ENCODE measurements at places on chromosomes 13 and 19. TPM values are rescaled to one million over a fixed set of nuclear protein-coding genes. Genes with fewer than 3 reads are reported as not detected.

Gene RFPL4A
- total RNA-seq, result not detected

Gene ZNF83
- 78.2 TPM for total RNA-seq

Gene LSM7
- total RNA-seq, result 57.0 TPM

Gene PSG1
- not detected for total RNA-seq

Gene ZNF555
- 8.4 TPM for total RNA-seq

Gene SHISA7
- 0.10 TPM for total RNA-seq

Gene KCNRG
- total RNA-seq, result 4.5 TPM

Gene GIPR
- total RNA-seq, result 25.7 TPM

Gene UNC13A
- total RNA-seq, result 0.10 TPM

Gene MAB21L1
- total RNA-seq, result 0.99 TPM

All from skin of body (tissue), 3 donors.